ENCODE measurements at places on chromosomes 1 and 21. TPM values are rescaled to one million over a fixed set of nuclear protein-coding genes. Genes with fewer than 3 reads are reported as not detected.

LRRC41 gene
- 106 TPM for total RNA-seq

SPAG17 gene
- total RNA-seq: 4.8 TPM

TAS1R1 gene
- total RNA-seq: not detected

PRAMEF10 gene
- total RNA-seq: not detected

- DNase-seq: peak; percentile 47
Observed at GRCh38 chr1:246117066-246117791, 389.9 kb downstream of the SMYD3 start.

GRCh38 chr1:204013052-204013451, 59.9 kb upstream of the SOX13 start:
- no peak for DNase-seq

DNA sequence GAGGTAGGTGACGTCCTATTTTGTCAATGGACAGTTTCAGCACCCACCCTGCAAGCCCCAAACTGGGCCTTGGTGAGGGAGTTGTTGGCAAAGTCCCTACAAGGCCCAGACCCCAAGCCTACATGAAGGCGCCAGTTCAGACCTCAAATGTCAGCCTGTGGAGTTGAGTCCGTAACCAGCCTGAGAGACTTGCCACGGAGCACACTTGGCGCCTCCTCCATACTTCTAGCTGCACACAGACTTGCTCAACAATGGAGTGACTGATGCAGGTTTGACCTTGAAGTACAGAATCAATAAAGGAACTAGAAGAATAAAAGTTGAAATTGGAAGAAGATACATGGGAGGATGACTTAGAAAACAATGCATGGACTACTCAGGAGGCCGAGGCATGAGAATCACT, 134.3 kb downstream of the PROX1 start:
- no peak for DNase-seq

GRCh38 chr1:66438062-66438461, 95.9 kb upstream of the SGIP1 start:
- no peak for DNase-seq

DNA sequence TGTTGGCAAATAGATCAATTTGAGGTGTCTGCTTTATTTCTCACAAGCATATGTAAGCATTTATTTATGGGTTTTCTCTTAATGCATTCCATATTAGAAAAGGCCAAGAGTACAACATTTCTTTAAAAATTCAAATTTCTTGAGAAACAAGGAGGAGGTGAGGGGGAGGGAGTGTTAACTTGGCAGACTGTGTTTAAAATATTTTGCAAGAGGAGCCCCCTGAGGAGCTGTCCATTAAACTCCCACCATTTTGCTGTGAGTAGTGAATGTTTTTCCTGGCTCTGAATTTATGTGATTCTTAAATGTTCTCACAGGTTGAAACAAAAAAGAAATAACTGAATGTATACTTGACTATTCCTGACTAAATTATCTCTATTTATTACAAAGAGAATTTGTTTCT, 363.8 kb downstream of the PTPRC start:
- DNase-seq: no peak

DNA sequence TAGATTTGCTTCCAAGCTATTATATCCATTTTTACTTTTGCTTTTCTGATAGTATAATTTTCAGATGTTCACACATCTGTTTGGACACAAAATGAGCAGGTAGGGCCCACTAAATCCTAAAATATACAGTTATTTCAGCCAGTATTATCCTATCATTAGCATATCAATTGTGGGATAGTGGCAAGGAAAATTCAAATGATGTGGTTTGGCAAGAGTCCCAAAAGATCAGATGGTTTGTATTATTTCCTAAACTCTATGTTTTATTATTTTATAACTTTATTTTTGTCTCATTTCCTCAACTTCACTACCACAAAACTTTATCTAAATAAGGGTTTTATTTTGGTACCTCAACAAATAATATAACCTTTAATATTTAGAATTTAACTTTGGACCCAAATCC, 1659.6 kb downstream of the NCAM2 start:
- DNase-seq: no peak

Data from thyroid gland (tissue), 4 donors.